ENCODE measurements at places on chromosomes 12 and 14.
A peak's percentile ranks its signal among the peaks of the same experiment; 100 is the strongest.

- DNase-seq = no peak
Observed at GRCh38 chr12:81441629-81442028, 317.5 kb downstream of the PPFIA2 start.

GRCh38 chr14:105161964-105162668, 6.5 kb downstream of the JAG2 start:
- DNase-seq = no peak

DNA sequence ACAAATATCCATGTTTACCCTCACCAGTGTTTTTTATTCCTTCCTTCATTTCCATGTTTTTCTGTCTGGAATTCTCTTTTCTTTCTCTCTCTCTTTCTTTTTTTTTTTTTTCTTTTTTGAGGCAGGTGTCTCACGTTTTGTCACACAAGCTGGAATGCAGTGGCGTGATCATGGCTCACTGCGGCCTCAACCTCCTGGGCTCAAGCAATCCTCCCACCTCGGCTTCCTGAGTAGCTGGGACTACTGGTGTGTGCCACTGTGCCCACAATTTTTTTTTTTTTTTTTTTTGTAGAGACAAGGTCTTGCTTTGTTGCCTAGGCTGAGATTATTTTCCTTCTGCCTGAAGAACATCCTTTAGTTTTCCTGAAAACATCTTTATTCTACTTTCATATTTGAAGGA, 15.0 kb upstream of the AMIGO2 start:
- DNase-seq = no peak

- DNase-seq = peak; percentile 65
Observed at GRCh38 chr12:116599285-116600136, 40.3 kb downstream of the MAP1LC3B2 start.

GRCh38 chr12:91622037-91622436, 439.4 kb upstream of the DCN start:
- no peak for DNase-seq
